Trophoblast cell (in vitro differentiated cells and primary cell): ENCODE measurements at places on chromosomes 3 and 15.

DNA sequence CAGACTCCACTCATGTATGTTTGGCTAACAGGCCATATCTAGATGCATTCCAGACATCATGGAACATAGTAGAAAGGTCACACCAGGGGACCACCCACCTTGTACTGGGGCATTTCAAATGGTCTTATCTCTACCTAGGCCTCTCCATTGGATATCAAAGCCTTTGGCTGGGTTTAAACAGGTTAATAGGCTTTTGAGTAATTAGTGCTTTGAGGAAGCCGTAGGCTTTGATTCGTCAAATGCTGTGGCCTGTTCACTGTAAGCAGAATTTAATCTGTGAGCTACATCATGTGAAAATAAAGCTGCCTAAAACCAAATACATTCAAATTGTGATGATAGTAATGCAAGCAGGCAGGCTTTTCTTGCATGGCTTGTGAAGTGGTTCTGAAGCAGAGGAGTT is 129.5 kb downstream of the ST8SIA2 start:
- DNase-seq: no peak
- H3K27me3 ChIP-seq: no peaks in the 10 kb centered on the region
- no peaks in the 10 kb centered on the region for H3K4me1 ChIP-seq
- H3K4me3 ChIP-seq: no peak overlapping the region

DNA sequence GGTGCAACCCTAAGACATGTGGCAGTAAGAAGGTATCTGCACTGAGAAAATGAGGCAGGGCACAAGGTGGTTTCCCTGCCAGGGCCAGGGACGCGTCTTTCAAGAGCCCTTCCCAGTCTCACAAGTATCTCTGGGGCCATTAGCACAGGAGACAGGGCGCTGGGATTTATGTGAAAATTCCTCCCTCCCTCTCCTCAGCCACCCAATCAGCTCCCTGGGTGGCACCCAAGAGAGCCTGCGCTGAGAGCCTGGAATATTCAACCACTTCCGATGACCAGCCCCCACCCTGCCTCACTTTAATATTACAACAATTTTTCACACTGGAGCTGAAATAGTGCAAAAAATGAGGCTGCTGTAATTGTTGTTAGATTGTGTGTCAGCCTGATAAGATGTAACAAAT is 26.1 kb downstream of the SEC61A1 start:
- DNase-seq: no peak
- no peak overlapping the region for H3K4me3 ChIP-seq
- H3K4me1 ChIP-seq: peaks cover 14% of the 10 kb centered on the region
- H3K27ac ChIP-seq: no peak overlapping the region

GRCh38 chr3:100637197-100637631 is 27.8 kb downstream of the ADGRG7 start:
- H3K27ac ChIP-seq: no peak overlapping the region
- no peaks in the 10 kb centered on the region for H3K36me3 ChIP-seq
- no peaks in the 10 kb centered on the region for H3K27me3 ChIP-seq
- peak; percentile 8 for DNase-seq

- H3K27me3 ChIP-seq: no peaks in the 10 kb centered on the region
- DNase-seq: no peak
- H3K27ac ChIP-seq: no peak overlapping the region
Observed at GRCh38 chr3:173652093-173652492, 254.5 kb downstream of the NLGN1 start.

DNA sequence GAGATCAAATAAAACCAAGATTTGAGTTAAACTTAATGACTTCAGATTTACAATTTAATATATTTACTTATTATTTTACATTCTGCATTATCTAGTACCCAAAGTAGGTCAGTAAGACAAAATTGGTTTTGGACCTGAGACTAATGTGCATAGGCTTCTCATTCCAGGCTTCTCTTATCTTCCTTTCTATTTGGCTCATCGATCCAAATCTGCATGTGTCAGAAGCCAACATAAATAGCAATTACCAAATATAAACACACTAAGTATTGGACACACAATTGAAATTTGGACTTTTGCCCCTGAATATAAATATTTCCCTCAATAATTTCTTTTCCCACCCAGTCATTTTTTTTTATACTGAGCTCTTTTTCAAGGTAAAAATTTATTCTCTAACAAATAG is 290.6 kb upstream of the ARHGEF26 start:
- H3K4me1 ChIP-seq: no peaks in the 10 kb centered on the region
- no peak overlapping the region for H3K27ac ChIP-seq
- no peak overlapping the region for H3K4me3 ChIP-seq
- H3K27me3 ChIP-seq: no peaks in the 10 kb centered on the region

DNA sequence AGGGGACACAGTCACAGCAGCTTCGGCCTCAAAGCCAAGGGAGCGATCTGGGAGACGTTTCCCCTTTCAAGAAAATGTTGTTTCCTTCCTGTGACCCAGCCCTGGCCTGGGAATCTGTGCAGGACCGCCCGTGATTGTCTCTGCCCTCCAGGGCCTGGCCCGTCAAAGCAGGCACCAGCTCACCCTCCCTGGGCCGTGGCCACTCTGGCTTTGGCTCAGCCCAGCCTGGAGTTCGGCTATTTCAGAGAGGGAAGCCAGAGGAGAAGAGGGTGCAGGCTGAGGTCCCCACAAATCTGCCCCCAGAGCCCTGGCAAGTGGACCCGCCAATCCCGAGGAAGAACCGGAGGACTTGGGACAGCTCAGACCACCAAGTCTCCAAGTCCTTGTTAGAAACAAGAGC is 12.7 kb downstream of the GATA2 start:
- H3K27ac ChIP-seq: no peak overlapping the region
- peaks cover 45% of the 10 kb centered on the region for H3K36me3 ChIP-seq
- H3K4me1 ChIP-seq: peaks cover 29% of the 10 kb centered on the region
- no peak overlapping the region for H3K4me3 ChIP-seq
- H3K27me3 ChIP-seq: no peaks in the 10 kb centered on the region
- no peak for DNase-seq

DNA sequence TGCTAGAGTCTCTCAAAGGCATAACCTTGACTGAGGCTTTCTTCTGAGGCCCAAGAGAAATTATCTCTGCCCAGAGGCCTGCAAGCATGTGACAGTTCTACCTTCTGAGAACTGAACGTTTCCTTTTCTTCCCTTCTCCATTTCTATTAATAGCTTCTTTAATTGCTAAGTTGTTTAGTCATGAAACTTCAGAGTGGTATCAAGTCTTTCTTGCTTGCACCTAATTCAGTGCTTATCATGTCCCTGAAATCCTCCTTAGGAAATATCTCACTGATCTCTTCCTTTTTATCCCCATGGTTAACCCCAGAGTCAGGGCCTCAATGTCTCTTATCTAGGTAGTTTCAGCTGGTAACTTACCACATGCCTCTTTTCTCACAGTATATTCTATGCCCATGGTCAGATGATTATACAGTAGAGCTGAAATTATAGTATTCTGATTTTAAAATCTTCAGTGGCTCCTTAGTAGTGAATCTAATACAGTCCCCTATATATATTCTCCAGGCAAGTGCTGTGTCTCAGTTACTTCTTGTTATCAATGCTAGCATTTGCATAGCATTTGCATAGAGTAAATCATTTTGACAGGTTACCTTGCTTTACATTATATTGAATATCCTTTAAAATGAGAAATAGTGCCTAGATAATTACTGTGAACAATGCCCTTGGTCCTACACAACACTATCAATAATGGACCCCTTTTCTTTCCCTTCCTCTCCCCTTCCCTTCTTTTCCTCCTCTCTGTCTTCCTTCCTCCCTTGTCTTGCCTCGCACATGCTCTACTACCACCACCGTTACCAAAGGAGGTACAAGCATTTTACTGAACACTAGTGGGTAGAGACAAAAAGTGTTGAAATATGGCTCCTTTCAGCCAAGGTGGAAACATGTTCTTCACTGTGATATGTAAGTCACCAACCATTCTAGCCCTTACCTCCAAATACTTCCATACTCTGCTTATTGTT is 33.0 kb downstream of the KBTBD8 start:
- no peak overlapping the region for H3K27ac ChIP-seq
- DNase-seq: no peak
- no peaks in the 10 kb centered on the region for H3K4me1 ChIP-seq
- H3K4me3 ChIP-seq: no peak overlapping the region
- no peaks in the 10 kb centered on the region for H3K27me3 ChIP-seq
- no peaks in the 10 kb centered on the region for H3K36me3 ChIP-seq

DNA sequence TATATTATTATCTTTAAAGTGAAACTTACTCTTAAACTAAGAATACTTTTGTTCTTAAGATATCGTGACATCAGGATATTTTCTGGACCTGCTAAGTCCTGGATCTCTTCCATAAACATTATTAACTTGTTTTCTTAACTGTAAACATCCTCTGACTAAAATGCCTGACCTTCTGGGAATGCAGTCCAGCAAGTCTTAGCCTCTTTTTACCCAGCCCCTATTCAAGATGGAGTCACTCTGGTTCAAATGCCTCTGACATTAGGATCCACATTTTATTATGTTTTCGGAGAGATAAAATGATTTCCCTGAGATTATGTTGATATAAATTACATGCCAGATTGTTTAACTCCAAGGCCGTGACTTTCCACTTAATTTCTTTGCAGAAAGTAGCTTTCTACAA is 37.6 kb downstream of the OSTN start:
- H3K27me3 ChIP-seq: no peaks in the 10 kb centered on the region
- H3K36me3 ChIP-seq: no peaks in the 10 kb centered on the region
- no peaks in the 10 kb centered on the region for H3K4me1 ChIP-seq
- DNase-seq: peak; percentile 85
- no peak overlapping the region for H3K4me3 ChIP-seq

- no peaks in the 10 kb centered on the region for H3K4me1 ChIP-seq
- H3K27ac ChIP-seq: peak overlapping the region; percentile 53
- no peaks in the 10 kb centered on the region for H3K36me3 ChIP-seq
- H3K27me3 ChIP-seq: no peaks in the 10 kb centered on the region
- no peak for DNase-seq
Observed at GRCh38 chr3:113514265-113514769, 639 bp downstream of the SPICE1 start.

DNA sequence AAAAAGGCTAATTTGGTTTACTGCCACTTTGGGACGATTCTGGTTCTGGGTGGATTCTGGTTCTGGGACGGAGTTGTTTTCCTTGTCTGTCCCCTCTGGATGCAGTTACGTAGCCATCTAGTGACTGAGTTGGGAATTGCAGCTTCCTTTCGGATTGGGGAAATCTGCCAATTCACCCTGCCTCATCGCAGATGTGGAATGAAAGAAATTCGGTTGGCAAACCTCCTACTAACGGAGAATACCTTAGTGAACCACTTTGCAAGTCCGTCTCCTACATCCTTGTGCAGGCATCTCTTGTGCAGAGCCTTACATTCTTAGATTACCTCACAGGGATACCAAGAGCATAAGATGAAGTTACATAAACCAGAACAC is 31.5 kb upstream of the AP4E1 start:
- H3K36me3 ChIP-seq: no peaks in the 10 kb centered on the region
- H3K4me1 ChIP-seq: peaks cover 5% of the 10 kb centered on the region
- H3K27me3 ChIP-seq: no peaks in the 10 kb centered on the region
- peak; percentile 77 for DNase-seq
- H3K4me3 ChIP-seq: no peak overlapping the region
- no peak overlapping the region for H3K27ac ChIP-seq

- H3K4me3 ChIP-seq: no peak overlapping the region
- no peaks in the 10 kb centered on the region for H3K36me3 ChIP-seq
- peaks cover 5% of the 10 kb centered on the region for H3K4me1 ChIP-seq
- no peak overlapping the region for H3K27ac ChIP-seq
Observed at GRCh38 chr3:182484682-182485081, 308.6 kb upstream of the ATP11B start.
